Activated CD4-positive, alpha-beta T cell treated with anti-CD3 and anti-CD28 coated beads, Interleukin-10, Interleukin-2, amounts not matched to agents 100 ng/mL and 50 ng/mL, durations not matched to agents 16 hours and 8 hours (primary cell): ENCODE measurements at places on chromosomes 1 and 21.

DNA sequence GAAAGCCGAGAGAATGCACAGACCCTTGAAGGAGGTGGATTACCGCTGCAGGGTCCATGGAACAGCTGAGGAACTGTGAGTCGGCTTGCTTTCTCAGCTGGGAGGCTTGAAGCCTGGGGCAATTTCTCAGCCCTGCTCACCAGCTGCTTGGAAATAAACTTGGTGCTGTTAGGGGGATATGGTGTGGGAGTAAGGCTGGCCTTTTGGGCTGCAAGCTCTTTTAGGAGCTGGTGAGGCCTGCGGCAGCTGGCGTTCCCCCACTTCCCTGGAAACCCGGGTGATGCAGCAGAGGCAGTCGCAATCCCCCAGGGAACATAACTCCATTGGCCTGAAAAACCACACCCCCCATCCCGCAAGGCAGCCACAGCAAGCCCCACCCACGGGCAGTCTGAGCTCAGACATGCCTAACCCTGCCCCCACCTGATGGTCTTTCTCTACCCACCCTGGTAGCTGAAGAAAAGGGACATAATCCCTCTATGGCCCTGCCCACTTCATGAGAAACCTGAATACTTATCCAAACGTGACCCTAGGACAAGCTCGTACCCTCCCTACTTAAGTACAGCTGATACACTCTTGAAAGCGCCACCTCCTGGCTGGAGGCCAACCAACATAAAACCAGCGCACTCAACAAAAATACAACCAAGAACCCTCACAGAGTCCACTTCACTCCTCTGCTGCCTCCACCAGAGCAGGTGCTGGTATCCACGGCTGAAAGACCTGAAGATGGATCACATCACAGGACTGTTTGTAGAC is 1995.8 kb downstream of the NCAM2 start:
- DNase-seq, result no peak

DNA sequence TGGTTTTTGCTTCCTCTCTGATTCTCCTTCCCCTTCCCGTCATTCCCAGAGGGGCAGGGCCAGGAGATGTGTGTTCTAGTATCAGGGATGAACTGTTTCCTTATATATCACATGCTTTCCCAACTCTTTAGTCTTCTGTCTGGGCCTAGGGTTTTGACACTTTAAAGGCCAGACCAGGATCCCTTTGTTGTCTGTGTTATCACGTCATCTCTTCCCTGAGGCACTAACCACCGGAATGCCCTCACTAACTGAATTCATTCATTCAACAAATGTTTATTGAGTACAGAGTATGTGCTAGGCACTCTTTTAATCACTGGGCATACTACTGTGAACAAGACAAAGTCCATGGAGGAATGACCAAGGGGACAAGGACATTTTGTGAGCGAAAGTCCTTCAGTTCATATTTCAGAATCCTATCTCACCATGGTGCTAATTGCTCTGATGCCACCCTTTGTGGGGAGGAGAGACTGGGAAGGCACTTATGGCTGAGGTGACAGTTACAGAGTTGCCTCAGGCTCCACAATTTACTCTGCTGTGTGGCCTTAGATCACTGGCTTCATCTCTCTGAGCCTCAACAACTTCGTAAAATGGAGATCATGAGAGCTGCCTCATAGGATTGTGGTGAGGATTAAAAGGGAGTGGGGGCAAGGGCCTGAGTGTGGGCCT is 12.0 kb upstream of the ZNF362 start:
- no peak for DNase-seq

DNA sequence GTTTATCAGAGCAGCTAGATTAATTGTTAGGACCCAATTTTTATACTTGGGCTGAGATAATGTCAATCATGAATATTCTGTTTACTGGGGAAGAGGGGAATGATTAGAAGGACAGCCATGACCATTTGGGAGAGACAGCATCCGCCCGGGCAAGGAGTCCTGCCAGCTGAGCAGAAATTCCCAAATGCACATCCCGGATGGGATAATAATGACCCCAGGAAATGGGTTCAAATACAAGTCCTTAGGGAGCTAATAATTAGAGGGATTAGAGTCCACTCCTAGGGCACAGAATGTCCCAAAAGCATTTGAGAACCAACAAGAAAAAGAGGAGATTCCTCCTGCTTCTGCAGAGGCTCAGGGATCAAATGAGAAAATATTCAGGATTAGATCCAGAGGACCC is 115.9 kb downstream of the LRRC53 start:
- DNase-seq, result no peak

DNA sequence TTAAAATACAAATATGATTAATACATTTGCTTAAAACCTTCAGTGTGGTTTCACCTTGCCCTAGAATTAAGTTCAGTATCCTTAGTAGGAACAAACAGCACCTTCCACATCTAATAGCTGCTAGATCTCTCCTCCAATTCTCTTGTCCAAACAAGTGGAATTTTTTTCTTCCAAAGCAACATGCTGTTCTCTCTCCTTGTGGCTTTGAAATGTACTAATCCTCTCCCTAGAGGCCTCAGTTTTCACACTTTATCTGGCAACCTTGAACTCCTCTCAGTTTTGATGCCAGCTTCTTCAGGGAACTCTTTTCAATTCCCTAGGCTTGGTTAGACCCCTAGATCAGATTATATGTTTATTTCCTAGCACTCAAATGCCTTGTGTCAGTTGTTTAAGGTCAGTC is 87.0 kb downstream of the GLUL start:
- DNase-seq, result no peak

DNA sequence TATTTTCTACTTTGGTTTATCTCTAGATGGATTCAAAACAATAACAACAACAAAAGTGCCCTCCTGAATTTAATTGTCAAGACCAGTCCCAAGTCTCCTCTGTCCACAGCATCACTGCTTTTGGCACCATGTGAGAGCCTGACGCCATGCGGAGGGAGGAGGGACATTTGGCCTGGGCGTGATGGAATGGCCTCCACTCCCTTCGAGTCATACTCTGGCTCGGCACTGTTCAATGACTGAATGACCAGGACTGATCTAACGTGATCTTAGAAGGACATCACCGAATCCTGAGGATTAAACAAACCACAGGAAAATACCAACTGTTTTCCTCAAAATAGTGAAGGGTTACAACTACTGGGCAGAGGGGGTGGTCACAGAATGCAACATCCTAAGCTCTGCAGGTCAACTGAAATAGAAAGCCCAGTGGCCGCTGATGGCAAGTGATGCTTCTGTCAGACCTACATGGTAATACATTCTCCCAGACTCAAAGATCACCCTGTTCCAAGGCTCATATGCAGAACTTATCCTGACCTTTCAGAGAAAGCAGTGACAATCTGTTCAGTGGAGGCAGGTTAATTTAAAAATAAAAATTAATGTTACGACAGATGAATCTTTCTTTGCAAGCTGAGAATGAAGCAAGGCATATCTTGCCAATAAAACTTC is 19.1 kb downstream of the SRSF4 start:
- DNase-seq, result no peak

GRCh38 chr1:54581621-54582035 is 33.6 kb downstream of the ACOT11 start:
- no peak for DNase-seq
